Fibroblast of lung (primary cell): ENCODE measurements at places on chromosomes 3 and 15. TPM values are rescaled to one million over a fixed set of nuclear protein-coding genes. Genes with fewer than 3 reads are reported as not detected.

DNA sequence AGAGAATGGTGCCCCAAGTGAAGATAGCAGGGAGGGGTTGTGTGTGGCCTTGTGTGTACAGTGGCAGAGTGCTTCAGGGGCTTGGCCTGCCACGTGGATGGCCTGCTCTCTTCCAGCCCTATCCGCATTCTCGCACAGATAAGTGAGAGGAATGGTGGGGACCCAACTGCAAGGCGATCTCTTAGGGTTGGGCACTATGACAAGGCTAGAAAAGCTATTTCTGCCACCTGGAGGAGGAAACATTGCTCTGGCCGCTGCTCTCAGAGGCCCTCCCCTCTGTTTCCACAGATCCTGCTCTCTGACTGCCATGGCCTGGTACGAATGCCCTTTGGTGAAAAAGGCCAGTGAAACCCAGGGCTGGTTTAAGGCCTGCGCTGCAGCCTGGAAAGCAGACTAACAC lies 20.6 kb downstream of the EEFSEC start:
- no peak for DNase-seq

The ZNF774 gene
- polyA plus RNA-seq = 1.2 and 1.3 TPM in 2 replicates

The CFAP92 gene
- 0.07 and 0.09 TPM in 2 replicates for polyA plus RNA-seq

- no peak for DNase-seq
Observed at GRCh38 chr3:42524751-42525150, 22.3 kb downstream of the VIPR1 start.

DNA sequence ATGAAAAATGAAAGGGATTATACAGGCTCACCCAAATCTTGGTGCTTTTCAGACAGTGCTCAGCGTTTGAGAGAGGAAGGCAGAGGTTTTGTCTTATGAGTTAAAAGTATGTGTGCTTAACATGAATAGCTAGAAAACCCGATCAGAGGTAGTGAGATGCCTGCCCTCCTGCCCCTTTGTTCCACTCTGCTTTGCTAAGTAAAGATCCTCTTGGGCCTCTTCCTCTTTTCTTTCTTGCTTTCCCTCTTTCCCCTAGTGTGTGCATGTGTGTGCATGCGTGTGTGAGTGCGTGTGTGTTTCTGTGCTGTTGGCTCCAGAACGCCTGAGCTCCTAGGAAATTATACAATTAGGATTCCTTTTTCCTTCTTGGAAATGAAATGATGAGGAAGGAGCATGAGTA lies 261.3 kb upstream of the NR2E3 start:
- DNase-seq = no peak

- no peak for DNase-seq
Observed at GRCh38 chr3:193010191-193010590, 92.5 kb upstream of the MB21D2 start.

DNA sequence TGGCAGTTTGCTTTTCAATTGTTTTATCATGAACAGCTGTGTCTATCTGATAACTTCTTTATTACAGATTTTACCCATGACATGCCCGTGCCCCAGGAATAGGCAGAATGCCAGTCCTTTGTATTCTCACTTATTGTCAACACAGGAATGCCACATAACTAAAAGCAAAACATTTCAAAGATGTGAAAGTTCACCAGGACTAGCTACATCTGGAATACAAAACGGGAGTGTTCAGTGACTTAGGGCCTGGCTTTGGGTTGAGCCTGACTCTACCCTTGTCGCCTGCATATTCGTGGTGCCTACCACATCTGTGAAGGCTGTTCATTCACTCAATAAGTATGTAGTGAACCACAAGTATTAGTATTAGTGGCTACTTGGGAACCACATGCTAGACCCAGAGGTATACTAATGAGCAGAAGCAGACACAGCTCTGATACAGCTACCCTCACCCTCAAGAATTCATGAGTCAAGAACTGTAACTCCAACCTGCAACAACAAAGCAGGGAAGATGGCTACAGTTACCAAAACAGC lies 2.9 kb downstream of the TNFSF10 start:
- peak; percentile 66 for DNase-seq

DNA sequence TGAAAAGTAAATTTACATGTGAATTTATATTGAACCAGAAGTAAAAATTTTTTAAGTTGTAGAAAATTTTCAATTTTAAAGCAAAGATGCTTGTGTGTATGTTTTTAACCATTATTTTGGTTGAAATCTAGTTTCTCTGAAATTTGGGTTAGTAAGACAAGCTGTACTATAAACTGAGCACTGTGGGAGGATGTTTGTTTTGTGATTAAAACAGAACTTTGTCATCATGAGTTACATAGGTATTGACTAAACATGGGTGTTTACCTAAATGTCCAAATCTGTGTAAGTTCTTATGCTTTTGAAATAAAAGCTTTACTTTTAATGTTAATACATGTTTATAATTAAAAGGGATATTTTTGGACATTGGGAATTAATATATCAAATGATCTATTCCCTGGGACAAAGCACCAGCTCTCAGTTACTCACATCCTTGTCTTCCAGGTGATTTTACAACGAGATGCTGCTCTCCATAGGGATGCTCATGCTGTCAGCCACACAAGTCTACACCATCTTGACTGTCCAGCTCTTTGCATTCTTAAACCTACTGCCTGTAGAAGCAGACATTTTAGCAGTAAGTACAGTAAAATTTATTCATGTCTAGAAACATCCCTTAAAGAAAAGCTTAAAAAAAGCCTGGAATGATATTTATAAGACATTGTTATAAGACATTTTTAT lies 32.7 kb downstream of the RNF13 start:
- DNase-seq = no peak

The TMEM108 gene
- polyA plus RNA-seq = 0.10 and 0.27 TPM in 2 replicates

GRCh38 chr3:110568246-110568645 lies 503.4 kb upstream of the NECTIN3 start:
- peak; percentile 93 for DNase-seq

GRCh38 chr15:52105846-52106245 lies 6.7 kb downstream of the BCL2L10 start:
- DNase-seq = no peak

GRCh38 chr15:32723171-32723948 lies 5.6 kb downstream of the GREM1 start:
- no peak for DNase-seq

The BLOC1S6 gene
- 34.2 and 38.3 TPM in 2 replicates for polyA plus RNA-seq

The SAXO2 gene
- 0.36 and 0.58 TPM in 2 replicates for polyA plus RNA-seq

The SPESP1 gene
- 6.4 and 8.5 TPM in 2 replicates for polyA plus RNA-seq

The DUOXA2 gene
- not detected in 2 replicates for polyA plus RNA-seq

The GPR149 gene
- not detected in 2 replicates for polyA plus RNA-seq
